GM19239 (cell line): ENCODE measurements at places on chromosomes 3 and 15.

GRCh38 chr15:80483725-80484161 lies 79.6 kb downstream of the ARNT2 start:
- DNase-seq, result no peak

DNA sequence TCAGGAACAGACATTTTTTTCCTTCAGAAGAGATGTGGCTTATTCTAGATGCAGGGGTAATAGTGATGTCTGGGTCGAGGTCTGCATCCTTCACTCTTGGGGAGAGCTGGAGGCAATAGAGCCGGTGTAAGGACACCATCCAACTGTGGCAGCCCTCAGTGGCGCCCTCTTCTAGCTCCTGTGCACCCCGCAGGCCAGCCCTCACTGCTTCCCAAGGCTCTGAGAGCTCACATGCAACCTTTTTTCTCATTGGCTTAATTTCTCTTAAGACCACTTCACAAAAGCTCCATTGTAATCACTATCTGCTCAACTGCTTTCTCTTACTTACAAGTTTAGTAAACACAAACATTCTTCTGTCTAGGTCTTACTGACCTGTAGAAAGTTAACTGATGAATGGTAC lies 3.9 kb upstream of the VPS8 start:
- DNase-seq, result no peak

DNA sequence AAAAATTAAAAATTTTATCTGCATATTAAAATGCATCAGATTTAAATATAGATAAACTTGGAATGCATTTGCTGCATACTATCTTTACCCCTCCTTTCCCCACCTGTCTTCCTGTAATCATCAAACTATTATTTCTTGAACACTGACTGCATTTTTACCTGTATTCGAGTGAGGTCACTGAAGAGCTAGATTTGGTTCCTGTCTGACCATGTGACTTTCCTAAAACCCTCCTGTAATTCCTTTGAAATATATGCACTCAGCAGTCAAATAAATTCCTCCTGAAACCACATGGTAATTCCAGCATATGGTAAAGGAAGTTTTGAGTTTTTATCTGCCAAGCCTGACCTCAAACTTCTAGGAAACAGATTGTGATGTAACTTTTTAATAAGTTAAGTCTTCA lies 445.6 kb upstream of the FRG2C start:
- no peak for DNase-seq

DNA sequence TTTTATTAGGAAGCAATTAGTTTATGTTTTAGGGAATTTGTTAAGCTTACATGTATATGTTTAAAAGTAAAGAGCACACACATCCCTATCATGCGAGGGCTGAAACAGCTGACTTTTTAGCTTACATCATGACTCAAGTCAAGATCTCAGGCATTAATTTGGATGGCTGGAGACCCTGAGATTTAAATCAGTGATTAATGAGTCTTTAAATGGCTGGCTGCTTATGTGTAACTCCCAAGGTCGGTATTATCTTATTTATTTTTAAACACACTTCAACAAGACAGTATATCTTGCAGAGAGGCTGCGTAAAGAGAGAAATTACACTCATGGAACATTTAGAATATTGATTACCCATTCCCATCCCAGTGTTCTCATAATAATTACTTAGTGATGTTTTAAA lies 169.4 kb downstream of the KBTBD8 start:
- DNase-seq, result no peak

- DNase-seq, result no peak
Observed at GRCh38 chr3:100521439-100521845, 29.0 kb downstream of the TMEM45A start.

GRCh38 chr3:112128843-112129727 lies 4.0 kb downstream of the GCSAM start:
- DNase-seq, result no peak

GRCh38 chr3:111895071-111895470 lies 36.0 kb downstream of the PHLDB2 start:
- no peak for DNase-seq

GRCh38 chr3:4751502-4752101 lies 227.6 kb upstream of the BHLHE40 start:
- DNase-seq, result no peak

DNA sequence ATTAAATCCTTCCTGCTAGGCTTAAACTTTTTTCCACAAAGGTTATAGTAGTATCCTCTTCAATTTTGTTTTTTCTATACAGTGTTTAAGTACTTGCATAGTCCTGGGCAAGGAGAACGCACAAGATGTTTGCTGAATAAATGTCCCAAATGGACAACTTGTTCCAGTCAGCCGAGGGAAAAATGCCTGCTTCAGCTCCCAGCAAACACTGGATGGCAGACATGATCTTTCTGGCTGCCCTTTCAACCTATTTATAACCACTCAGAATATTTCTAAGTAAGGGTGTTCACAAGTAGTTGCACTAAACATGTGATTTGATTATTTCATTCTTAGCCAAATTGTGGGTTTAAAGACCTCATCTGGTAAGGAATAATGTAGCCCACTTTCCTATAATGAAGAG lies 29.8 kb downstream of the GNB4 start:
- DNase-seq, result no peak

DNA sequence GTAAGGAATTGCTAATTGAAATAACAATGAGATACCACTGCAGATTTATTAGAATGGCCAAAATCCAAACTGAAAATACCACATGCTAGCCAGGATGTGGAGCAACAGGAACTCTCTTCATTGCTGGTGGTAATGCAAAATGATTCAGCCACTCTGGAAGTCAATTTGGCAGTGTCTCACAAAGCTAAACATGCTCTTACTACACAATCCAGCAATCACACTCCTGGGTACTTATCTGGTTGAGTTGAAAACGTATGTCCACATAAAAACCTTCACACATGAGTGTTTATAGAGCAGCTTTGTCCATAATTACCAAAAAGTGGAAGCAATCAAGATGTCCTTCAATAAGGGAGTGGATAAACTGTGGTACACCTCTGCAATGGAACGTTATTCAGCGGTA lies 113.3 kb downstream of the SMAD6 start:
- no peak for DNase-seq

DNA sequence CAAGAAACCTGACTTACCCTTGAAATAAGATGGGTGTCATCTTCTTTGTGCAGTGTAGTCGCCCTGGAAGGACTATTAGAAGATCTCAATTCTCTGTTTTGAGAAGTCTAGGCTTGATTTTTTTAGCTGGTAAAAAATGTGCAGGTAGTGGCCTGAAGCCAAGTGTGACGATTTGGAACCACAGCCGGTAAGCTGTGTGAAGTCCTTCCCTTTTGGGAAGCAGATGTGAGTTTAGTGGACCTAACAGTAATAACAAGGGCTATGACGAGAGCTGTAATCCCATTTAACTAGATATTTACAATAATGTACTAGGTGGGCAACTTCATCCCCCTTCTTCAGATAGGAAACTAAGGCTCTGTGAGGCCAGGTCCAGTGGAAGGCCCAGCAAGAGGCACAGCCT lies 81.7 kb upstream of the MYZAP start:
- no peak for DNase-seq

DNA sequence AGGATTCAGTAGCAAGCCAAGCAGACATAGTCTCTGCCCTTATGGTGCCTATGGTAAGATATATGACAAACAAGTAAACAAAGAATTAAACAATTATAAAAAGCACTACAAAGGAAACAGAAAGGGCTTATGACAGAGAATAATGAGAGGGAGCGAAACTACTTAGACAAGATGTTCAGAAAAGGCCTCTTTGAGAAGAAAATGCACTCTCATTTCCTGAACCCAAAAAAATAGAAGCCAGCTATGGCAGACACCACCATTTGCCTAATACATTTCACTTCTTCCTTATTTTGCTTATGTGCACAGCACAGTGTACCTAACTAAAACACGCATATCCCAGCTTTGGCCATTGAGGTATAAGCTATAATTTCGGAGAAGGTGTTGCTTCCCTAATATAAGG lies 465.5 kb upstream of the PPP2R3A start:
- DNase-seq, result no peak

GRCh38 chr3:12327021-12327420 lies 38.2 kb downstream of the PPARG start:
- DNase-seq, result no peak

DNA sequence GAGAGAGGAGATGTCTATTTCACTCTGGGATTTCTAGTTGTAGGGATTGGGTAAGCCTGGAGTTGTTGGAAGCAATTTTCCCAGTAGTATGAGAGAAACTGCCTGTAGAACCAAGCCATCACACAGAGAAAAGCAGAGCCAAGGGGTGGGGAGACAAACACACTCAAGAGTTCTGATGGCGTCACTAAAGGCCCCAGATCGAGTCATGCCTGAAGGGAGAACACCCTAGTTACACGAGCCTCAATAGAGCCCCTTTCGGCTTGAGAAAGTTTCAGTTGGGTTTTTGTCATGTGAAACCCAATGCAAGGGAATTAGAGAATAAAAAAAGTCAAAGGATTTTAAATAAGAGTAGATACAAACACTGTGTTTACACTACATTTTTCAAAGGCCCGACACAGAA lies 66.1 kb upstream of the PFN2 start:
- DNase-seq, result no peak

GRCh38 chr3:17632401-17633100 lies 109.9 kb downstream of the TBC1D5 start:
- no peak for DNase-seq

GRCh38 chr3:141722081-141722480 lies 16.0 kb upstream of the RNF7 start:
- no peak for DNase-seq

- DNase-seq, result no peak
Observed at GRCh38 chr3:154247806-154248415, 76.4 kb downstream of the DHX36 start.

- no peak for DNase-seq
Observed at GRCh38 chr3:178665747-178666146, 129.5 kb downstream of the KCNMB2 start.

- no peak for DNase-seq
Observed at GRCh38 chr3:61029194-61029593, 222.1 kb downstream of the FHIT start.

DNA sequence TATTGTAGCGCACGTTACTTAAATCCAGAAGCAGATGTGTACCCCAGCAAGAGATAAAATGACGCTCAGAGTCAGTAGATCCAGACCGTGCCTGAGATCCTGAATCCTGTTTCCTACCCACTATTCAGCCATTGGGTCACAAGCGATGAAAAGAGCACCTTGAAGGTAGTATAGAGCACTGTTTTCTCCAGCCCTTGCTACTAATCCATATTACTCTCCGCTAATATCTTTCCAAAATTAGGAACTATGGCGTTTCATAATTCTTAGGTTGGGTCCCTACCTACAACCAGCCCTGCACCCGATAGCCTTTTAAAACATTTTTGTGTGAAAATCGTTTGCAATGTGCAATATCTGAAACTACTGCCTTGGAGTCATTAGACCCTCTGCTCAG lies 596 bp downstream of the BTD start:
- DNase-seq, result peak; percentile 7

GRCh38 chr3:155086051-155086450 lies 5.9 kb downstream of the MME start:
- DNase-seq, result no peak

DNA sequence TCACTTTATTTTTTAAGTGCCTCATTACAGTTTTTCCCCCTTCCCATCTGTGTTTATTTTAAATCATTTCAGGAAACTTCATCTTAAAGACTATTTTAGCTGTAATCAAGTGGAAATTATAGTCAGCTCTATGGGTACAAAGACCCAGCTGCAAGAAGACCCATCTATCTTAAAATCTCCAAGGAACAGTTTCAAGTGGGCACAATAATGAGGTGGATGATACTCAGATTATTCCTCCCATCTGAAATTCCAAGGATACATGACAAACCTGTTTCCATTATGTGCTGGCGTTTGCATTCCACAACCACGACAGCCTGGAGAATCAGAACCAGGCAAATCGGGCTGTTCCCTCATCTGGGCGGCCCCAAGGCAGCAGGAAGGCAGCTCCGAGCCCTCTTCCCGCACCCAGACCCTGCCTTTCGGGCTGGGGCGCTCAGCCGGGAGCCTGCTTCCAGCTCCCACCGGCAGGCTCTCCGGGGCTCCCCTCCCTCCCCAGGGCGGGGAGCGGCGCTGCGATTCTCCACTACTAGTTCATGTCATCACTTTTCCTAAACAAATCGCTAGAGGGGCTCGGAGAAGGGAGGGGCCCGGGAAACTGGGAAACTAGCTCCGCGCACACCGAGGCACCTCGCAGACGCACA lies at the start of gene MGLL:
Gene MGLL, minus strand, starts transcription at position 475 of the 641 bp plus-strand sequence. Its CDS starts 197 bp downstream, at position 278.
- no peak for DNase-seq

DNA sequence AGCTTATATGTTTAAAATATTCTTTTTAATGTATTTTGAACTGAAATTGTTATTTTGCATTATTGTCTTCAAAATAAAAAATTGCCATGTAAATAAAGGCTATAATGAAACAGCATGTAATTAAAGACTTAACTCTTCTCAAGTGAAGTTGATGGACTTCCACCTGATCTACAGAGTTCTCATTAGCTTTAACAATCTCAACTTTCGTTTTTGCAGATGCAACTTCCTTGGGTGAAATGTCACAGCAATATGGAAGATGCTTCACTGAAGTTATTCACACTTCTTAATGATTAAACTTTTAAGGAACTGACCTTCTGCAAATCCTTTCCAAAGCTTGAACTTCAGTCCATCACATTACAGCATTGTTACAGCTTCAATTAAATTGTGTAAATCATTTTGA lies 63.6 kb downstream of the OSTN start:
- DNase-seq, result peak; percentile 18

DNA sequence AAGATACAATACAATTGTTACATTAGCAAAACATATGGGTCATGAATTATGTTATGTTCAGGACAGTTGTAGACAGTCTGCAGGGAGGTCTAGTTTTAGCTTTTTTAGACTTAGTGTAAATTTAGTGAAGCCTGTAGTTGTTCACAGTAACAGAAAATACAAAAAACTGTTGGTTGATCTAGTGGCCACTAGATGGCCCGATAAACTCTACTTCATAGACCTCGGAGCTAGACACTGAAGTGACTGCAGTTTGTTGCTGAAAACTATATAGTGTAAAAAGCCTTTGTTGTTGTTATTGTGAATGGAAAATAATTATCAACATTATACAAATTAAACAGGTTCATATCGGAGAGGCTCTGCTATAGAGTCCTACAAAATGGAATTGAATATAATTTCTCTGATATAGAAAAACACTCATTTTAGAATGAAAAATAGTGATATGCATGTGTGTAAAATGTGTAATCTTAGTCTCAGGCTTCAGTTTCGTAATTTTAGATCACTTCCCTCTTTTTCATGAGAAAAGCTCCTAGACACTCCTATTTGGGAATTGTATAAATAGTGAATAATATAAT lies 18.3 kb downstream of the MAGEL2 start:
- DNase-seq, result no peak

GRCh38 chr3:131796558-131797198 lies 238.1 kb downstream of the CPNE4 start:
- peak; percentile 8 for DNase-seq

DNA sequence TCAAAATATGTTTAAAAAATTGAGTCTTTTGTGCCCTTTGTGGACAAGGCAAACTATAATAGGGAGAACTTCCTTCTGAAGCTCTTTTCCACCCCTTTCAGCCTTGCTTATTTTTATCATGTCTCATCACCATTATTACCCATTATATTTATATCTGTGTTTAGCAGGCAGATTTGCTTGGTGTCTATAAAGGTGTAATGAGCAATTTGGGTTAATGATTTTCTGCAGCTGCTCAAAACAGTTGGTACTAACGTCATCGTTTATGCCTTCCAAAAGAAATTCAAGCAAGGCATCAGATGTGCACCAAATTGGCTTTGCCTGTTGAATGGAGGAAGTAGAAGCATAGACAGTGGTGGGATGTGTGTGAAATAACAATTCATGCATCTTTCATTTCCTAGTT lies 483.7 kb upstream of the SGO1 start:
- no peak for DNase-seq

GRCh38 chr15:54660356-54660755 lies 536.4 kb downstream of the RSL24D1 start:
- DNase-seq, result no peak

GRCh38 chr3:100606894-100607512 lies 2.4 kb upstream of the ADGRG7 start:
- no peak for DNase-seq
